ENCODE measurements at places on chromosomes 4 and X.

GRCh38 chrX:140360284-140360683 is 144.6 kb downstream of the SOX3 start:
- DNase-seq: no peak

DNA sequence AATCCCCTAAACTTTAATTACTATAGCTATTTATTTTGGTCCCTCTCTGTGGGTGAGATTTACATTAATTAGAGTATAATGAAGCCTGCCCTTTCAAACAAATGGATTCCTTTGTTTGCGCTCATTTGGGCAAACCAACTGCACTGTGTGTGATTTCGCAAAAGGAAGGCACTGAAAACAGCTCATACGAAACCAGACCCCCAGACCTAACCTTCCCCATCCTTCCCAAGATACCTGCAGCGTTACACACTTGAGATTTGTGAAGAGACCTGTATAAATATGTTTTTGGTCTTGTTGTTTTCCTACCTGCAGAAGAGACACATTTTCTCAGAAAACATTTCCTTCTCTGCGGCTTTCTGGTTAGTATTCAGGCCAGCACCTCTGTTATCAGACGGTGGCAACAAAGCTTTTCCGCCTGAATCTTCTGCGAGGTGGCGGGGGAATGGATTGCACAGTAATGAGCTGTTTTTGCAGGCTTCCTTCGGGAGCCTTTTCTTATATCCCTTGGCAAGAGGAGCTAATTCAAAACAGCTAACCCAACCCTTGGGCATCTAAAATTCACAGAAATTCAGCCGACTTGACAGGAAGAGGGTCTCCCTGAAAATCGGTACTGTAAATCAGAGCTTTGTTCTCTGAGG is 47.6 kb downstream of the CBLL2 start:
- no peak for DNase-seq

DNA sequence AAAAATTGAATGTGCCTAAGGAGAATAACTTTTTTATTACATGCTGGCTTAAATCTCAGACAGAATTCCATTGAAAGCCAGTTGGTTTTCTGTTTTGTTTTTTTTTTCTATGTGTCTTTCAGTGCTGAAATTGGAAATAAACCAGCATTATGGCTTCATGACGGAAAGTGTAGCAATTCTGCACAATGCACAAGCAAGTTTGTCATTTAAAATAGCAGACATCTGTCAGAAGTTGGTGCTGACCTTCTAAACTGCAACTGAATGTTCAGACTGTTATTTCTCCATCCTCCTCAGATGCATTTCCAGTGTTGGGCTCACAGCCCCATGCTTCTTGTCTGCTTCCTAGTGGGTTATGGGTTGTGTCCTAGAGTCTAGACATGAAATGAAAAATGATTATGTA is 107.2 kb upstream of the LIMCH1 start:
- peak; percentile 33 for DNase-seq

GRCh38 chr4:25080571-25080970 is 49.8 kb upstream of the LGI2 start:
- DNase-seq: no peak

GRCh38 chr4:7389719-7390118 is 45.0 kb downstream of the PSAPL1 start:
- no peak for DNase-seq

DNA sequence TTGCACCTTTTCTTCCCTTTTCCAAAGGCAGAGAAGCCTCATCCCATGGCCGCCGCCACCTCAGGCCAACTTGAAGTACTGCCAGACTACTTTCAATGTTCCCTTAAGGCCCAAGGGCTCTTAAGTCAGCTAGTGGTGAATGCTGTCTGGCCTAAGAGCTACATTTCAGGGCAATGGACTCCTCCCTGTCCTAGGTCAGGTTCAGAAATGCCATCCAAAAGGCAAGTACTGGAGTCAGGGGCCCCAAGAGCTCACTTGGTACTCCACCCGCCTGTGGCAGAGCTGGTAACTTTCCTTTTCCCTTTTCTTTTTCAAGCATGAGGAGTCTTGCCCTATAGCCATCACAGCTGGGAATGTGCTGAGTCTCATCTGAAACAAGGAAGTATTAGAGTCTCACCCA is 327.1 kb downstream of the NAP1L3 start:
- no peak for DNase-seq

DNA sequence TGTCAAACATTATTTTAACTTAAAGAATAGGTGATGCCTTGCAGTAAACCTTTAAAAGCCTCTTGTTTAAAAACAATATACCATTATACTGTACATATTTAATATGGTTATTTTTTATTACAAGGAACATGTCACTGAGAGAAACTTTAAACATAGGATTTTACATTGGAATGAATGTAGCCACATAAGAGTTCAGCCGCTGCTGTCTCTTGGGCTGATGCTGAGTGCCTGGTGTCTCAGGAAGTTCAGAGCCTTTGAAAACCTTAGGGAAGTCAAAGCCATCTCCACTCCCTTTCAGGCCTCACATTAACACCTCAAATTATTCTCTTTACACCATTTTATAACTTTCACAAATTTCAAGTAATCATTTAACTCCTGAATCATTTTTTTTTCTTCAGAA is 93.5 kb upstream of the DKK2 start:
- no peak for DNase-seq

DNA sequence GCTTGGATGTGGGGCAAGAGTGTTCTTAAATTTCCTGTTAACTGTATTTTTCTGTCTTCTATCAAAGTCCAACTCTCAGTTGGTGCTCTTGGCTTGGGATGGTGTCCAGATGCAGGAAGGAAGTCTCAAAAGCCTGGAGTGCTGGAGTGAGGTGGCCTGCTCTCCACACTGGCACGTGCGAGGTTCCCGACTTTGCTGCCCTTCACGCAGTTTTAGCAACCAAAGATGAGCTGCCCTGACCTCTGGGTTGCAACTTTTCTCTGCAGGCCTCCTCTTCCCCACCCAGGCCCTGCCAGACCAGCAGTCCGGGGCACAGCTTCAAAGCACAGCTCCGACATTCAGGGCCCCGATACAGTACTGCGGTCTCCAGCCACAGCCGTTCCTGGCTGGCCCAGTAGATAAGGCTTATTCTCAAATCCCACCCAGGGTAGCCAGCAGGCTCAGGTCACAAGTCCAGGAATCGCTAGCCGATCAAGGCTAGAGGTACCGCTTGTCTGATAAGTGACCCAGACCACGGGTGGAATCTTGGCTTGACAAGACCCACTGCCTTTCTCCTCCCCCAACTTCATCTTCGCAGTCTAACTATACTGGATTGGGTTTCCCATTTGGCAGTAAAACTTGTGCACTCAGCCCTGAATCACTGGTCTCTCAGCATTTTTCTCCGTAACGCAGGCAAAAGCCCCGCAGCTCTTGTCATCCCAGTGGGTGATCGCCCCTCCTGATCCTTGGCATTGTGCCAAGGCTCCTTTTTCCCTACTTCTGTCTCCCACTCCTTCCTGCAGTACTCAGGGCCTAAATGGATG is 21.8 kb upstream of the JADE1 start:
- no peak for DNase-seq

GRCh38 chrX:3711331-3711917 is 2.0 kb downstream of the PRKX start:
- DNase-seq: no peak

- DNase-seq: no peak
Measured at GRCh38 chrX:109393859-109394258, 88.0 kb downstream of the GUCY2F start.

DNA sequence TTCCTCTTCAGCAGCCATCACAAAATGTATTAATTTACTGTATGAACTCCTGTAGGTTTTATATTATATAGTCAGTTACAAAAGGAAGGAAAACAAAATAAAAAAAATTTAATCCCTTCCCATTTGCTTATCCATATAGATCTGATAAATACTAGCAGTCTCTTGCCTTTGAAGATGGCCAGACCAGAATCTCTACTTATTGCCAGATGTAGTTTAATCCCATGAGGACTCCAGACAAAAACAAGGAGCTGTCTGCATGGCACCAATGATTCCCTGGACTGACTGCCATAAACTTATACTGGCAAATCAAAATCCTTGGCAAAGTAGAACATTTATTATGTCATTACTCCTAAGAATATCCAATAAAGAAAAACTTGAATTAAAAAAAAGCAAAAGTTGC is 223.3 kb upstream of the MAB21L2 start:
- DNase-seq: no peak

- DNase-seq: peak; percentile 31
Measured at GRCh38 chr4:107017443-107018343, 18.4 kb downstream of the DKK2 start.

Data from amniotic epithelial cell (primary cell).